ENCODE measurements at places on chromosomes 13 and 19.

- DNase-seq = no peak
Measured at GRCh38 chr19:50894478-50895356, 16.5 kb downstream of the KLK4 start.

DNA sequence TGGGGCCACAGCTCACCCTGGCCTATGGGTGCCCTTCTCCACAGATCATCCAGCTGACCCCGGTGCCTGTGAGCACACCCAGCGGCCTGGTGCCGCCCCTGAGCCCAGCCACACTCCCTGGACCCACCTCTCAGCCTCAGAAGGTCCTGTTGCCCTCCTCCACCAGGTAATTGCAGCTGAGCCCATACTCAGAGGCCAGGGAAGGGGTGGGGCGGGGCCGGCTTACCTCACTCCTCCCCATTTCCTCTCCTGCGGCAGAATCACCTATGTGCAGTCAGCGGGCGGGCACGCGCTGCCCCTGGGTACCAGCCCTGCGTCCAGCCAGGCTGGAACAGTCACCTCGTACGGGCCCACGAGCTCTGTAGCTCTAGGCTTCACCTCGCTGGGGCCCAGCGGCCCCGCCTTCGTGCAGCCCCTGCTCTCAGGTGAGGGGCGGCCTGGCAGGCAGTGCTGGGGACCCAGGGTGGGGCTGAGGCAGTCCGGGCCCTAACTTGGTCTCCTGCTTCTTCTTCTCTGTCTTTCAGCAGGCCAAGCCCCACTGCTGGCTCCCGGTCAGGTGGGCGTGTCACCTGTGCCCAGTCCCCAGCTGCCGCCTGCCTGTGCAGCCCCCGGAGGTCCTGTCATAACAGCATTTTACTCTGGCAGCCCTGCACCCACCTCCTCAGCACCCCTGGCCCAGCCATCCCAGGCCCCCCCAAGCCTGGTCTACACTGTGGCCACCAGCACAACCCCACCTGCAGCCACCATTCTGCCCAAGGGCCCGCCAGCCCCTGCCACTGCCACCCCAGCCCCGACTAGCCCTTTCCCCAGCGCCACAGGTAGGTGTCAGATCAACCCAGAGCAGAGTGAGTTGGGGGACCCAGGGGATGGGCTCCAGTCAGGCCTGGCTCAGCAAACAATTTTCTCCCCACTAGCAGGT lies 9.6 kb upstream of the PRR19 start:
- no peak for DNase-seq

DNA sequence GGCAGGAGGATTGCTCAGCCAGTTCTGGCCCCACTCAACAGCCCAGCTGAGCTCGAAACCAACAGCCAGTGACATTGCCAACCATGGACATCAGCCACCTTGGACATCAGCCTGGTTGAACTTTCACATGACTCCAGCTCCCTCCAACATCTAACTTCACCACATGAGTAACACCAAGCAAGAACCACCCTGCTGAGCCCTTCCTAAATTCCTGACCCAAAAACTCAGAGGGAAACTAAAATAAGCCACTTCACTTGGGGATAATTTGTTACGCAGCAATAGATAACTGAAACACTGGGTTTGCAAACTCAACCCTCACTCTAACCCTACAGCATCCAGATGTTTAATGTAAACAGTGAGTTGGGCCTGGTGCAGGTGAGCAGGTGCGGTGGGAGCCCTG lies 10.7 kb upstream of the LRFN3 start:
- no peak for DNase-seq

- no peak for DNase-seq
Measured at GRCh38 chr13:39616087-39616694, 13.2 kb upstream of the LHFPL6 start.

- DNase-seq = no peak
Measured at GRCh38 chr19:44875666-44876451, 15.2 kb upstream of the TOMM40 start.

- DNase-seq = peak; percentile 90
Measured at GRCh38 chr19:7850000-7850813, 20.2 kb downstream of the EVI5L start.

GRCh38 chr19:6828306-6828697 lies 55.8 kb downstream of the VAV1 start:
- DNase-seq = peak; percentile 86

GRCh38 chr13:110116072-110116487 lies 190.9 kb downstream of the COL4A1 start:
- no peak for DNase-seq

- DNase-seq = no peak
Measured at GRCh38 chr13:44058624-44059215, 179.0 kb downstream of the LACC1 start.

DNA sequence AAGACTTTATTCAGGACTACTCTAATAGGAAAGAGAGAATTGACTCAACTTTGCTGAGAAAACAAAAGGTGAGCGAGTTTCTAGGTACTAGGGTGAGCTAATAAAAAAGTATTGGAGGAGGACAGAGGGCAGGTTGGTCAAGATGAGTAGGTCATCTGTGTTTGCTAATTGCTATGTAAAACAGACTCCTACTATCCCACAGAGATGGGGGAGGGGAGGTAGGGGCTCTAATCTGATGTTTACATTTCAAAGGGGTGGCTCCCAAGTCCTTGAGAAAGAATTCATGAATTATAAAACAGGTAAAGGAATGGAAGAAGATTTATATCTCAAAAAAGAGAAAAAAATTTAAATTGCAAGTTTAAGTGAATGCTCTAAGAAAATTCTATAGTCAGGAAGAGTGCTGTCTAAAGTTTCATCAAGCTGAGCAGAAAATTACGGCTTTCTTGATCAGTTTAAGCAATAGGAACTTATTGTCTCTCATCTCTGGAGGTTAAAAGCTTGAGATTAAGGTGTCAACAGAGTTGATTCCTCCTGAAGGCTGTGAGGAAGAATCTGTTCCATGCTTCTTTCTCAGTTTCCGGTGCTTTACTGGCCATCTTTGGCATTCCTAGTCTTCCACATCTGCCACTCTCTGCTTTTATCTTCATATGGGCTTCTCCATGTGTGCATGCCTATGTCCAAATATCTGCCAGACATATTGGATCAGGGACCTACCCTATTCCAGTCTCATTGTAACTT lies 790.3 kb downstream of the SLITRK5 start:
- DNase-seq = no peak

DNA sequence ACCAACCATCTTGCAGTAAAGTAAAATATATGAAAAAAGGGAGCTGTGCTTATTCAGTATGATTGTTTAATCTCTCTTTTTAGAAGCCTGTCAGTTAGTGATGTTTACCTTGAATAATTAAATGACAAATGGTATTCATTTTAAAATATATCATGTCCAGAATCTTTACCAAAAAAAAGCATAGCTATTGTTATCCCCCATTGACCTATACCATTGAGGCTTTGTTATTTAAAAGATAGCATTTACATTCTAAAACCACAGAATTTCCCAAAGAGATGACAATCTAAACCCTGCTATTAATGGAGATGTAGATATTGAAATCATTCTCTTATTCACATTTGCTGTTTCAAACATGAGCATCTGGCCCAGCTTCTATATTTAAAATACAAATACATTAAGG lies 2.2 kb downstream of the CNMD start:
- no peak for DNase-seq

- no peak for DNase-seq
Measured at GRCh38 chr19:10580979-10581631, 6.0 kb downstream of the AP1M2 start.

DNA sequence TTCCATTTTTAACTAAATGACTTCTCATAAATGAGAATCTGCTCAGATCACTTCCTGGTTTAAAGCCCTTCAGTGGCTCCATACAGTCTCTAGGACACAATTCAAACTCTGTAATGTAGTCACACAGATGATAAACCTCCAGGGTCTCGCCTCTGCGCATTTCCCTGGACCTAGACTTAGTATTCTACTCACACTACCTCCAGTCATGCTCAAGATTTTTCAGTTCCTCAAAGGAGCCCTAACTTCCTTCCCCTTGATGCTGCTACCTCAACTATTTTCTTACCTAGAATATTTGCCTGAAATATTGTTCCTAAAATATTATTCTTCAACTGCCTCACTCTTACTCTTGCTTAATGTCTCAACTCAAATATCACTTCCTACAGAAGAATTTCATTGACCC lies 86.7 kb upstream of the TPP2 start:
- no peak for DNase-seq

DNA sequence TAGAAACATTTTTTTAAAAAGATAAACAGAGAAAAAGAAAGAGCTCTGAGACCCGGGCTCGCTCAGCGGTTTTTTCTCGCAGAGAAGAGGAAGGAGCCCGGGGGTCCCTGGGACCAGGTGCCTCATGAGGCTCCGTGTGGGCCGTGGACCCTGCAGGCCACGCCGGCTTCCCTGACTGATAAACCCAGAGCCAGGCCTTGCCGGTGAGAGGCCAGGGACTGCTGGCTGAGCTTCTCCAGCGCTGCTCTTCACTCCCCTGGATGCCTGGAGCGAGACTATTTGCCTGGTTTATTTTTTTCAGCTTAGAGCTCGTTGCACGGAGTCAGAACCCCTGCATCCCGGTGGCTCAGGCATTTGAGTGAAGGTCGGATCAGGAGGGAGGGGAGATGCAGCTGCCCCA lies 53.4 kb upstream of the F7 start:
- DNase-seq = peak; percentile 51

GRCh38 chr13:26656919-26657318 lies 99.4 kb downstream of the WASF3 start:
- DNase-seq = no peak

DNA sequence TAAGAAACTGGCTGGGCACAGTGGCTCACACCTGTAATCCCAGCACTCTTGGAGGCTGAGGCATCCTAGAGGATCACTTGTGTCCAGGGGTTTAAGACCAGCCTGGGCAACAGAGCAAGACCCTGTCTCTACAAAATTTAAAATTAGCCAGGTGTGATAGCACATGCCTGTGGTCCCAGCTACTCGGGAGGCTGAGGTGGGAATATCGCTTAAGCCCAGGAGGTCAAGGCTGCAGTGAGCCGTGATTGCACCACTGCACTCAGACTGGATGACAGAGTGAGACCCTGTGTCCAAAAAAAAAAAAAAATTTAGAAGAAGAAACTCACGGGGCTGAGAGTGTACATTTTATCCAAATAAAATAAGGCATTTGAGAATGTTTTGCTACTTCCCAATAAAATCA lies 58.9 kb downstream of the ZAR1L start:
- DNase-seq = no peak

DNA sequence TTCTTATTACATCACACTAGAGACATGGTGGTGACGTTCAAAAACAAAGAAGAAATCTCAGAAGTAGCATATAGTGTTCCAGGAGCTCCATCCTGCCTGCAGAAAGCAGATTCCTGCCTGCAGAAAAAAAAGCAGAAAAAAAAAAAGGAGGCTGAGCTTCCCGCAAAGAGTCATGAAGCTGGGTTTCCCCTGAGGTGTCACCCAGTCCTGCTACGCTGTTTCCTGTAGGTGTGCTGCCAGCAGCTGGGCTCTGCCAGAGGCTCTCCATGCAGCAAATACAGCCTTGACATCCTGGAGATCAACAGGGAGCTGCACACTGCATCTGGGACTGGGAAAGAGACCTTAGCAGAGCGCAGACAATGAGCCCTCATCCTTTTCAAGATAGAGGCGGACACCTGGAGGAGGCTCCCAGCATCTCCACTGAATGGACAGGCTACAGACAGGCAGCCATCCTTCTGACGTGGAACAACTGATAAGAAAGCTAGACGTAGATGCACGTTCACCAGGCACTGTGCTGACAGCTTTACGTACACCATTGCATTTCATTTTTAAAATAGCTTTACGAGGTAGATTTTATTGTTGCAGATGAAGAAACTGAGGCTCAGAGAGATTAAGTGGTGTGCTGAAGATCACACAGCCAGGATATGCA lies 350.9 kb downstream of the FOXO1 start:
- DNase-seq = no peak

Measured in chondrocyte (in vitro differentiated cells).